ENCODE measurements at places on chromosomes 7 and 10.

GRCh38 chr10:95789902-95790301 is 33.9 kb downstream of the ENTPD1 start:
- no peak for DNase-seq

GRCh38 chr7:134780166-134780828 is 863 bp downstream of the CALD1 start:
- DNase-seq, result no peak

DNA sequence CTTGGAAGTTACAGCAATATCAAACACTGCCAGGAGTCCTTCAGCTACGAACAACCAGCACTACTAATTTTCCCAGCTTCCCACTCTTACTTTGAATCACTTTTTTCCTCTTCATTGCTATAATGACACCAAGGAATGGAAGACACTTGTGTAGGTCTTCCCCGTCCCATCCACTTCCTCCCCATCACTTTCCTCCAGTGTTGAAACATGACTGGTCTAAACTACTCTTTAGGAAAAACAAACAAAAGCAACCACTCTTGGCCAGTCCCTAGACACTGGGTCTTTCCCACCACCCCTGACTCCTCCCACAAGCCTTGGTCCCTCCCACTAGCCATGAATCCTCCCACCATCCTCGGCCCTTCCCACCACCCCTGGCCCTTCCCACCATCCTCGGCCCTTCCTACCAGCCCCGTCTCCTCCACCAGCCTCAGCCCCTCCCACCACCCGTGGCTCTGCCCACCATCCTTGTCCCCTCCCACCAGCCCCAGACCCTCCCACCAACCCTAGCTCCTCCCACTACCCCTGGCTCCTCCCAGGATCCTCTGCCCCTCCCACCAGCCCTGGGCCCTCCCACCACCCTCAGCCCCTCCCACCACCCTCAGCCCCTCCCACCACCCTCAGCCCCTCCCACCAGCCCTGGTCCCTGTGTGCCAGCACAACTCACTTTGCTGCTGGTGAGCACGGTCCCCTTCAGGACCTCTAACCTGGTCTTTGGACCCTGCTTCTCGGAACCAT is 68.5 kb downstream of the CXCL12 start:
- no peak for DNase-seq

GRCh38 chr7:121344497-121344896 is 15.7 kb downstream of the WNT16 start:
- no peak for DNase-seq

GRCh38 chr10:11450427-11450826 is 161.0 kb downstream of the USP6NL start:
- DNase-seq, result no peak

DNA sequence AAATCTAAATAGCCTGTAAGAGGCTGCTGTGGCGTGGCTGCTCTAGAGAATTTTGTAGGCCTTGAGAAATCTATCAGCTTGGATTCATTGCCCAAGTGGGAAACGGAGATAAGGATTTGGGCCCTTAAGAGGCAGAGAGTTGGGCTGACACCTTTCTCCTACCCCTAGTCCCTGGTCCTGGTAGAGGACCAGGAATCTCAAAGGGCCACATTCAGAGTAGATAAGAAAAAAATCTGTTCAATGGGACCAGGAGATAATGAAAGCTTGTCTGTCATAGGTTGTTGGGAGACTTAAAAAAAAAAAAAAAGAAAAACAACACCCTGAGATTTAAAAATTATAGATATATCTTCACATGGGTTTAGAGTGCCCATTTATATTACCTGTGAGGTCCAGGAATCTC is 17.8 kb downstream of the TMEM209 start:
- DNase-seq, result no peak

GRCh38 chr7:5867060-5867459 is 13.5 kb upstream of the OCM start:
- DNase-seq, result no peak

DNA sequence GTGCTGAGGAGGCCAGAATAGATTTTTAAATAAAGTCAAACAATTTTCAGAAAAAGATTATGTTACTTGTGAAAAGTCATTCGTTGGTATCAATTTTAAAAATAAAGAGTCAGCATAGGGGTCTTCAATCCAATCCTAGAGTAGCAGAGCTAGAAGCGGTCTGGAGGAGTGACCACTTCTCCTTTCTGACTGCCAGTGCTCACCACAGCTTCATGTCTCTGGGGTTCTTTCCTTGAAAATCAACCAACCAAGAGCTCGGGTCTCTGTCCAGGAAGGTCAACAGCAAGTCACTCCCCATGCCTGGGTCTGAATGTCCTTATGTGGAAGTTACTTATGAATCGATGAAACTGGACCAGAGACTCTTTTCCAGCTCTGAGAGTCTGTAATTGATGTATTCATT is 14.3 kb downstream of the PTPRN2 start:
- no peak for DNase-seq

DNA sequence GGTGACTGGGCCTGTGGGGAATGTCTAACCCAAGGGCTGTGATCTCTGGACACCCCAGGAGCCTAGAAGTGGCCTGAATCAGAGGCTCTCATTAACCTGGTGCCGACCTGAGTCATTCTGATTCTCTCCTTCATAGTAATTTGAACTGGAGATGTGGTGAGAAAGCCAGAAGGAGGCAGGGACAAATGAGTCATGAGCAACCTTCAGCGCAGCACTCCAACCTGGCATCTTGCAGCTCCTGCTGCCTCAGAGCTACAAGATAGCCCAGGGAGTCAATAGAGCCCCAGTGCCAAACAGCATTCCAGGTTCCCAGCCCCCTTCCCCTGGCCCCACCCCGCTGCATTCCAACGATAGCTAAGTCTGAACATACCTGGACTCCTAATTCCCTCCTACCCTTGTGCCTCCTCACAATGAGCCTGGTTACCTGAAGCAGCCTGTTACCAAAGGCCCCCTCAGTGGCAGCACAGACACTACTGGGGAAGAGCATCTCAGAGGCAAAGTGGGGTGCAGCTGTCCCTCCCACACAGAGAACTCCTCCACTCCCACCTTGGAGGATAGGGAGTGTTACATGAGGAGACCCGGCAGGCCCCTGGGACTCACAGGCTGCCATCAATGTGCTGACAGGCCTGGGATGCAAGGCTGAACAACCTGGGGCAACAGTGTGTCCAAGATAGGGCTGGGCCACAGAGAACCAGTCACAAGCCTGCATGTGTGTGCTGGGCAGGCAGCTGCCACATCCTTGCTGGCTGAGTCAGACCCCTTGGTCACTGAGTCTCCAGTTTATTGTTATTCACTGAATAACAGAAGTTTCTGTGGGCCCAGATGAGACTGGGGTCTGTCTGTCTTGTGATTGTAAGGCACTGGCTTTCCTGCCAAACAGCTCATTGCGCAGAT is 76.8 kb upstream of the LEP start:
- DNase-seq, result no peak

DNA sequence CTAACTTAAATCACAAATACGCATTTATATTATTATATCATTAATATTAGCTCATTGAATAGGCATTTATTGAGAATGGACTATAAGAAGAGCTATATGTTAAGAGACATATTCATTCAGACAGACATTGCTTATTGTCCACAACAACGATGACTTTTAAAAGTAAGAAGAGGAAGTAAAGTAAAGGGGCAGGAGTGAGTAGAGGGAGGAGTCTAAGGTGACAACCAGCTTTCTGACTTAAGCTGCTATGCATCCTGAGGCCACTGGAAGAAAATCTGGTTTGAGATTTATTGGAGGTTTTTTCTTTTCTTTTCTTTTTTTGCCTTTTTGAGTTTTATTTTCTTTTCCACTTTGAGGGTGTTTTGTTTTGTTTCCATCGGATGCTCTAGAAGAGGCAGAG is 723.5 kb downstream of the GRM8 start:
- DNase-seq, result no peak

- DNase-seq, result no peak
Measured at GRCh38 chr10:23197416-23197861, 5.3 kb downstream of the PTF1A start.

GRCh38 chr10:49844775-49845595 is 82.9 kb upstream of the OGDHL start:
- DNase-seq, result no peak

- no peak for DNase-seq
Measured at GRCh38 chr10:113345826-113346624, 206.8 kb upstream of the HABP2 start.

DNA sequence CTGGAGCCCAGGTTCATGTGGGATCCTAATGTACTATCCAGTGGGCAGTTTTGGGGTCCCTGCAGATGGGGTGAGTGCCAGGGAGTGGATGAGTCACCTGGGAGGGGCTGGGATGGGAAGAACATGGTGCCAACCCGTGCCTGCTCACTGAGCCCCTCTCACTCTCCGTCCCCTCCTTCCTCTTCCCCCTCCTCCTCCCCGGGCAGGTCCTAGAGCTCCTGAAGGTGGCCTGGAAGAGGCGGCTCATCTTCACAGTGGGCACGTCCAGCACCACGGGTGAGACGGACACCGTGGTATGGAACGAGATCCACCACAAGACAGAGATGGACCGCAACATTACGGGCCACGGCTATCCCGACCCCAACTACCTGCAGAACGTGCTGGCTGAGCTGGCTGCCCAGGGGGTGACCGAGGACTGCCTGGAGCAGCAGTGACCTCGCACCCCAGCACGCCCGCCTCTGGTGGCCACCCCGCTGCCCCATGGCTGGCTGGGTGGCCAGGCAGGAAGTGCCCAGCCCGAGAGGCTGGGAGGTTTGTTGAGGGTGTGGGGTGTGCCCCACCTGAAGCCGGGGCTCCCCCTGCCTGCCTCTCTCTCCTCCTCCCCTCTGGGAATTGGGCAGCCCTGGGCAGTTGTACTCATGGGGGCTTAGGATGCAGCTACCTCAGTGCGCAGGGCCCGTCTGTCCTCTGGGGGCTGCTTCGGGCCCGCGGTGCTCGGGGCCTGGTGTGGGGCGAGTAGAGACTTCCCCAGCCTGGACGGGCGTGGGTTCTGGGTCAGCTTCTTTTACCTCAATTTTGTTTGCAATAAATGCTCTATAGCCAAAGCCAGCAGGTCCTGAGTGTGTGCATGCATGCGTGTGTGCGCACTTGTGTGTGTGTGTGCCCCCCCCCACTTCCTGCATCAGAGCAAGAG is 4.9 kb upstream of the UPK3B start:
- no peak for DNase-seq

DNA sequence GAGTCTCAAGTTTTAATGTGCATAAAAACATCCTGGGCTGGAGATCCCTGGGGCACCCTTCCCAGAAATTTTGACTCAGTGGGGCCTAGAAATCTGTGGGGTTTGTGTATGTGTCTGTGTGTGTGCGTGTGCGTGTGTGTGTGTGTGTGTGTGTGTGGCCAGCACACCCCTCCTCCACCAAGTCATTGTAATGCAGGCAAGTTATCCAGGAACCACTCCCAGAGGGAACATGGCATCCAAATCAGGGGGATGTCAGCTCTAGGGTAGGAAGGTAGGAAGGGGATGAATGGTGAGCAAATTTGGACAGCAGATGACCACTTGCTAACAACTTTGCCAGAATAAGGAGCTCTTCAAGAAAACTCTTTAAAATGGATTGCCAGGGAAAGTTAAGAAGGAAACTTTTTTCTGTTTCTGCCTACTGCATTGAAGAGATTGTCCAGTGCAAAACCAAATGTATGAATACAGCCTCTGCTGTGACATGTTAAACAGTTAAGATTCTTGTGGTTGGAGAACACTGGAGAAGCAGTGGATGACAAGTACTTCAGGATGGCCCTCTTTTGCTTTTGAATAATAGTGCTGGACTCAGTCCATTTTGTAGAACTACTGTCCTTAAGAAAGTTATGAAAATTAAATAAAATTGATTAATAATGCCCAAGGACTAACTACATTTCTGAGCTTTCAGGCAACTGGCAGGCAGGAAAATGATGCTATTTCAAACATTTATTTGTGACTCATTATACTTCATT is 12.3 kb downstream of the STAMBPL1 start:
- DNase-seq, result no peak

DNA sequence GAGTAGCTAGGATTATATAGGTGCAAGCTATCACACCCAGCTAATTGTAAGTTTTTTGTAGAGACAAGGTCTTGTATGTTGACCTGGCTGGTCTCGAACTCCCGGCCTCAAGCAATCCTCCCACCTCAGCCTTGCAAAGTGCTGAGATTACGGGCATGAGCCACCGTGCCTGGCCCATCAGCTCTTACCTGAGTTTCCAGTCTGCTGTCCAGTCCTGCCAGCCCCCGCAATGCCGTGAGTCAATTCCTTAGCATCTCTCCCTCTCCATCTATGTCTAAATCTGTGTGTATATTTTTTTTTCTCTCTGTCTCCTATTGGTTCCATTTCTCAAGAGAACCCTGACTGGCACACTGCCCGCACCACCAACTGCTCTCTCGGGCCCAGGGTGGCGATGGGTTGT is 127.6 kb downstream of the ACTR3B start:
- no peak for DNase-seq

DNA sequence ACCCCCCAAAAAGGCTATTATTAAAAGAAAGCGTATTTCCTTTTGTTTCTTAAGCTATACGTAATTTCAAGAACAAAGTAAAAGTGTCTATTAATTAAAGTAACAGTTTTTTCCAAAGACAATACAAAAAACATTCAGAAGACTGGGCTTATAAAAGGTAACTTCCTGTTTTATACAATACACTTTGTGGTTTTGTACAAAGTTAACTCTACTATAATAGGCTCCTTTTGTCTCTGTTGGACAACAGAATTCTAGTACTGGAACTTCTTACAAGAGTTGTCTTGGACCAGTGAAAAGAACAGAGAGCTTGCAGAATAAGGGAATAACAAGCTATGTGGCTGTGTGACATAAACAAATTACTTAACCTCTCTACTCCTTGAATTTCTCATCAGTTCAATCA is 21.5 kb downstream of the SFMBT2 start:
- no peak for DNase-seq

DNA sequence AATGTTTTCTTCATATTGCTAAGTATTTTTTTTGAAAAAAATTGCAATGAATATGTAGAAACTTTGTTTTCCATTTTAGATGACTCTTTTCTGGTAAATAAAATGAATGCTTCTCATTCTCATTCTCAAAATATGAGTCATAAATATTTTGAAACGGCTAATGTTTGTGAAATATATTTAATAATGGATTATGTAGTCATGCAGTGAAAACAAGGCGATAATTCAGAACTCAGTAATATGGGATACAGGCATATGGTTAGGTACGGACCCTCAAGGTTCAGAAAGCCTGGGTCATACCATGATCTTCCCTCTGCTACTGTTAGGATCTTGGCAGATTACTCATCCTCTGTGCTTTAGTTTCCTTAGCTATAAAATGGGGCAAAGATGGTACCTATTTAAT is 46.2 kb upstream of the SLC39A12 start:
- no peak for DNase-seq

DNA sequence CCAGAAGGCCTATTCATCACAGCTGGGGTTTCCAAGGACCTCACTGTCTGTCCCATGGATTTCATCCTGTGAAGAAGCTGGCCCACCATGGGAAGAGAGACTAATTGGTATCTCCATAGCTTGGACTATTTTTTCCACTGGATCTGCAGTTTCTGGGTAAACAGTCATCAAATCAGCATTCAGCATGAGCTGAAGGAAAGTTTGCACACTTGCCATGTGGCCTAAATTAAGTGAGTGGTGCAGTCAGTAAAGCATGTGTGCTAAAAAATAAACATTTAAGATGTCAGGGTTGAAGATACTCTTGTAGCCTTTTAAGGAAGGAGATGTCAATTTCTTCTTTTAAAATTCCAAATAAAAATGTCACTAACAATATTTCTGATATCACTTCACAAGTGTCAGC is 381.1 kb upstream of the ZMIZ1 start:
- no peak for DNase-seq
